ENCODE measurements at places on chromosomes 13 and 19.

- no peak for DNase-seq
Observed at GRCh38 chr13:102325321-102325720, 76.5 kb downstream of the FGF14 start.

GRCh38 chr19:41879670-41880328 is 2.7 kb downstream of the CD79A start:
- DNase-seq, result no peak

DNA sequence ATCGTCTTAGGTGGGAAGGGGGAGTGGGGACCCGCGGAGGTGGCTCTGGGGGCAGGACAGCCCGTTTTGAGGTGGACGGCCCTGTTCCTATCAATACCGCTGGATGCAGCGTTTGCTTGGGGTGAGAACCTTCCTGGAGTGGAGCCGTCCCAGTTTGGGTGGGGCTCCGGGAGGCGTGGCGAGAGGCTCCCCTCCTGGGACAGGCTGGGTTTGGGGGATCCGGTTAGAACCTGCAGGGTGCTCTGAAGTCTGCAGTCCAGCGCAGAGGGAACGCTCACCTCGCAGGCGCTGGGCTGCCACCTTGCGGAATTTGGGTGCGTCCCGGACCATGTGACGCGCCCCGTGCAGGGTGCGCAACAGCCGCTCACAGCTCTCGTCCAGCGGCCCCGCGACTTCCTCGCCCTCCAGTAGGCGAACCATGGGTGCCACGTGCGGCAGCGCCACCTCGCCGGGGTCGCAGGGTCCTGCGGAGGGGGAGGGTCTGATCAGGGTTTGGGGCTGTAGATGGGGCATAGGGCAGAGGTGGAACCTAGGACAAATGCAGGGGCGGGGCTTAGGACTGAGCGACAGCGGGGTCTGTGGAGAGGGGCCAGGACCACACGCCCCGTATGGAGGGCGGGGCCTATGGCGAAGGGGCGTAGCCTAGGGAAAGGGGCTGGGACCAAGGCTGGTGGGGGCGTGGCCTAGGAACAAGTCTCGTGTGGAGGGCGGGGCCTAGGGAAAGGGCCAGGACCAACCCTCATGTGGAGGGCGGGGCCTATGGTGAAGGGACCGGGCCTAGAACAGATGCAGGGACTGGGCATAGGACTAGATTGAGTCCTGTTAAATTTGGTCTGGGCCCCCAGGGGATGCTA is 13.8 kb downstream of the SH2D3A start:
- peak; percentile 99 for DNase-seq

GRCh38 chr19:14556662-14557188 is 15.1 kb downstream of the NDUFB7 start:
- DNase-seq, result peak; percentile 95

GRCh38 chr13:38661010-38661675 is 25.7 kb upstream of the FREM2 start:
- no peak for DNase-seq

- no peak for DNase-seq
Observed at GRCh38 chr19:7418596-7418995, 69.9 kb downstream of the ARHGEF18 start.

- DNase-seq, result peak; percentile 89
Observed at GRCh38 chr19:43594710-43595604, 977 bp downstream of the IRGQ start.

GRCh38 chr19:37997911-37998344 is 90.9 kb downstream of the SIPA1L3 start:
- no peak for DNase-seq

- DNase-seq, result no peak
Observed at GRCh38 chr13:91031508-91031907, 316.0 kb upstream of the MIR17HG start.
